ENCODE measurements at places on chromosomes 5 and 9.

GRCh38 chr5:27402828-27403227 is 364.4 kb upstream of the CDH9 start:
- DNase-seq: no peak

DNA sequence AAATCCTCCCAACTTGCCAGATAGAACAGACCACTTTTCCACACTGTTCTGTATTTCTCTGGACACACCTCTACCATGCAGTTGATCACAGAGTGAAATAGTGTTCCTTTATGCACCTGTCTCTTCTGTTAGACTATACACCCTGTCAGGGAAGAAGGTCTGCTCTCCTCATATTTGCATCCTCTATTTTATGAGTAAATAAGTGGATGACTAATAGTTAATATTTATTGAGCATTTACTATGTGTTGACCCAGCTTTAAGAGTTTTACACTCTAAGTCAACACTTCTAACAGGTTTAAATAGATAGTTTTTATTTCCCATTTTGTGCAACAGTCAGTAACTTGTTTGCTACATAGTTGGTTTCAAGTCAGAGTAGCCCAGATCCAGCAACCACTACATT is 452.8 kb upstream of the MPDZ start:
- no peak for DNase-seq

DNA sequence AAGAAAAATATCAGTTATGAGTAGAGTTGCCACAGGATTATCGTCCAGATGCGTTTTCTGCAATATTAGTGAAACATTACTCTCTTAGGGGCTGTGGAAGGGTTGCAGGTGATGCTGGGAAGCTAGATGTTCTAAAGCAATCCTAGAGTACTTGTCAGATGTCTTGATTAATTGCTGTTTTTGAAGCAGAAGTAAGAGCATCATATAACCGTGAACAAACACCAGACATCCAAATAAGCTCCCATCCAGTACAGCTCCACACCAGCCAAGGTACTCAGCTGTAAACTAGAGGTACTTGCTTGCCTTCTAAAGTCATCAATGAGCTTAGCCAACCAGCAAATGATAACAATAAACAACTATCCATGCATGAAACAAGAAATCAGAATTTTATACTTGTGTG is 131.1 kb downstream of the ST8SIA4 start:
- no peak for DNase-seq

DNA sequence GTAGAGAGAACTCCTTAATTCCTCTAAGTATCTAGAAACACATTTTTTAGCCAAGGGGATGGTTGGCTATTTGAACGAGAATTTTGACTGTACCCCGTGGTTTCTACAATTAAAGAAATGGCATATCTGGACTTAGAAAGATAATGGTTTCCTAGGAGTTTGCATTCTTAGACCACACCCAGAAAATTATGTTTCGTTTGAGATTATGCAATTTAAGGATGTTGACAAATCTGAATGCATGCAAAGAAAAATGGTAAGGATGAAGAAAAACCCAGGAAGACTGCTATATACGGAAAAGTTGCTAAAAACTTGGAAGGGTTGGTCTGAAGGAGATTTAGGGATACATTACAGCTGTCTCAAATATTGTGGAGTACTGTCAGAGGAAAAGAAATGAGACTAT is 538.5 kb upstream of the WWC1 start:
- no peak for DNase-seq

GRCh38 chr9:109992293-109992692 is 212.3 kb downstream of the PALM2AKAP2 start:
- no peak for DNase-seq

- DNase-seq: no peak
These were observed 38.1 kb upstream of the ZCCHC7 start for GRCh38 chr9:37082214-37082765.

GRCh38 chr5:172695232-172696054 is 54.4 kb downstream of the NEURL1B start:
- no peak for DNase-seq

- peak; percentile 25 for DNase-seq
These were observed 1.1 kb downstream of the RICTOR start for GRCh38 chr5:39072925-39073766.

GRCh38 chr9:134410071-134410834 is 84.0 kb downstream of the RXRA start:
- no peak for DNase-seq

DNA sequence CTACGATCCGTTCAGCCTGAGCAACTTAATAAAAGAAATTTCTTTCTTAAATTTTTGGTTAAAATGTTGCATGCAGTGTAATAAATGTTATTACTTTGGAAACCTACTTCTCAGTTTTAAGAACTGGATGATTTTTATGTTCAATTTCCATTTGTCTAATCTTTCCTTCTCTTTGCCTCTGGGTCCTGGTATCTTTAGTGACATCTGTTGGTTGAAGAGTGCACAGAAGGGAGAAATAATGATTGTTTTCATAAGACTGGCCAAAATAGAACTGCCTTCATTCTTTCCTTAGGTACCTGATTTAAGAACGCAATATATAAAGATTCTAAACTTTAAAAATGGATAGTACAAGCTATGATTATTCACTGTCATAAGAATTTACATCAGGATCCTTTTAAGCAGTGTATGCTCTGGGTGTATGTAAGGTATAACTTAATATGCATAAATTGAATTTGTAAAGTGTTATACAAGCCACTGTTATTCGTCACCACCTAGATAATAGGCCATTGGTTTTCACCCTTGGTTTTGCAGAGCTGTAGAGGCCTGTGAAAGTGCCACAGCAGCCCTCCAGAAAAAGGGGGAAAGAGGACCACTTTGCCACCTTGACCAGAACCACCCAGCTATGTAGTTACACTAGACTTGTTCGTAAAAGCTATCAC is 82.8 kb upstream of the TLX3 start:
- no peak for DNase-seq

- no peak for DNase-seq
These were observed 24.1 kb downstream of the CMYA5 start for GRCh38 chr5:79713727-79714126.

- DNase-seq: peak; percentile 23
These were observed 1.4 kb downstream of the OTULIN start for GRCh38 chr5:14665949-14666348.

GRCh38 chr9:27765266-27766072 is 192.2 kb upstream of the C9orf72 start:
- DNase-seq: no peak

DNA sequence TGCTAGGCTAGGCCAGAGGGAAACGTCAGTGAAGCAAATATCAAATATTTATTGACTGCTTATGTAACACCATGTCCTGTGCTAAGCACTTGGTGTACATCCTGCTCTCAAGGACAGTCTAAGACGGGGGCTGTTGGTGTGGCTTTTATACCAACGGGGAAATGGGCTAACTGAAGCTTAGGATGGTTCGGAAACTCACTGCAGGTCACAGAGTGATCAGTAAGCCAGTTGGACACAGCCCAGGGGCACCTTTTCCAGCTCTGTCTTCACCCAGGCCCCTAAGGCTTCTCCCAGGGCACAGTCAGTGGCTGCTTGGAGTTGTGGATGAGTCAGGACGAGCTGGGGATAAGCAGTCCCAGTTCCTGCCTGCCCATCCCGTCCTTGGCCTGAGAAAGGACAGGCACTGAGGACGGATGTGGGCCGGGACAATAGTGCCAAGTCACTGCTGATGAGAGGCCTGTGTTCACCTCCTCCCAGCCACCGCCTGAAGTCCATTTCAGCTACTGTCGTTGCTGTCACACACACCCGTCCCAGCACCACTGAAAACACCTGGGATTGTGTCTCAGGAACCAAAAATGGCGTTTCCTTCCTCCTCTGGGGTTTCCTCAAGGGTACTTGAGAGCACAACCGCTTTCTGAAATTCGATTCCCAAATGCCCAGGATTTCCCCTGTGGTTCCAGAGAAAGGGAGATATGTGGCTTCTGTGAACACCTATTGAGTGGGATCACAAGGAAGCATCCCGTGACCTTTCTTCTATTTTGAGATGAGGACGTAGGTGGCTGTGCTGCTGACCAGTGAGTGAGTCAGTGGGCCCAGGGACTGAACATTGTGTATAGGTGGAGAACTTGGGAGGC is 17.5 kb upstream of the SPRY4 start:
- DNase-seq: no peak

- no peak for DNase-seq
These were observed 26.6 kb downstream of the SMARCA2 start for GRCh38 chr9:2041736-2042135.

- DNase-seq: no peak
These were observed 159.6 kb downstream of the BNC2 start for GRCh38 chr9:16710888-16711287.

- no peak for DNase-seq
These were observed 29.6 kb upstream of the PRDM12 start for GRCh38 chr9:130634801-130635200.

- DNase-seq: no peak
These were observed 6.8 kb downstream of the MACROH2A1 start for GRCh38 chr5:135392256-135392655.

DNA sequence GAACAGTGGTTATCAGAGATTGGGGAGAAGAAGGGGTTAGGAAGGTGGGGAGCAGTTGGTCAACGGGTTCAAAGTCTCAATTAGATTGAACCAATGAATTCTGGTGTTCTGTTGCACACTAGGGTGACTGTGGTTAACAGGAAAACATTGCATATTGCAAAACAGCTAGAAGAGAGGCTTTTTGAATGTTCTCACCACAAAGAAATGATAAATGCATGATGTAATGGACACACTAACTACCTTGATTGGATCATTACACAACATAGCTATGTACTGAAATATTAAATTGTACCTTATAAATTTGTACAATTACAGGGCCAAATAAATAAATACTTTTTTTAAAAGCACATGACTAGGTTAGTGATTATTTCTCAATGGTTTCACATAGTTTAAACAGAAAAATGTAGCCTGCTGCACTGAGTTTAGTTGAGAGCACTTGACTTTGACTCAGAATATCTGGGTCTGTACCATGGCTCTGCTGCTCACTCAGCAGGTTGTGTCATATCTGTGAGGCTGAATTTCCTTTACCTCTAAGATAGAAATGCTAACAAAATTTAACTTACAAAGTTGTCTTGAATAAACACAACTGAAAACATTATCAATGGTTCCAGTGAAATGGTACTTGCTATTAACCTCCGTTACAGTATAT is 30.4 kb downstream of the NUDT12 start:
- no peak for DNase-seq

DNA sequence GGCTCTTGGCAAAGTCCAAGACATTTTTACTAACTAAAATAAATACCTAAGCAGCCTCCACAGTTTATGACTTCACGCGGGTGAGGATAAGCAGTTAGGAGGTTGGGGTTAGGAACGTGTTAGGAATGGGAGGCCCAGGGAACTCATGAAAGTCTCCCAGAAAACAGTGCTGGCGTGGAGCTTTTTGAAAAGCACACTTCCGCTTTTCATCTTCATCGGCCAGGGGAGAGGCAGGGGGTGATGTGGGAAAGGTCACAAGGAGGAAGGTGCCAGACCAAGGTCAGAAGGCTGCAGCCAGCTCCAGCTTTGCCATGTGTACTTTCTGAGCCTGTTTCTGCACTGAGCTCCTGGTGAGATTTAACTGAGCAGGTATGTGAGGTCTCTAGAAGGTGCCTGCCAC is 149.0 kb downstream of the PHF2 start:
- no peak for DNase-seq

- no peak for DNase-seq
These were observed 140.2 kb downstream of the ALDH1A1 start for GRCh38 chr9:72812559-72813111.

GRCh38 chr9:93181672-93182435 is 2.1 kb upstream of the WNK2 start:
- no peak for DNase-seq

DNA sequence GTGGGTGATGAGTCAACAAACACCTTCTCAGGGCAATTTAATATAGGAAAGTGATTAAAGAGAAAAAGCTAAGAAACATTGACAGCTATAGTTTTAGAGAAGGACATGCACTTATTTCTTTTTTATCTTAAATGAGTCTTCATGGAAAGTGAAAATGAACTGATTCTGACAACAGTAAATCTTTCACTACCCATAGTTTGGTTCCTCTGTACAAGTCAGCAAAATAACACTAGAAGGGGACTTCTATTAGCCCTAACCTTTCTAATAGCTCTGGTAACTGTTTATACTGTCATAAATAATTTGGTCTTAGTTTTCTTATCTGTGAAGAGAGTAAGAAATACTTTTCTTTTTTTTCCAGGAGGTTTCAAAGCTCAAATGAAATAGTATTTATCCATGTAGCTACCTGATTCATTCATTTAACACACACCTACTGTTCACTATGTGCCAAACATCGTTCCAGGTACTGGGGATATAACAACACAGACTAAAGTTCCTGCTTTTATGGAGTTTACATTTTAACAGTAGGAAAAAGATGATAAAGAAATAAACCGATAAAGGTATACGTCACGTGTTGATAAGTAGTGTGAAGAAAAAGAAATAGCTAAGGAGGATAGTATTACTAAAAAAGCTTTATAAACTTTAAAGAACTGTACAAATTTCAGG is 148.2 kb downstream of the PCSK1 start:
- no peak for DNase-seq
